IMR-90 (cell line): ENCODE measurements at places on chromosomes 16 and 17.

GRCh38 chr17:54239291-54239690, 416.6 kb downstream of the KIF2B start:
- no peak for DNase-seq

DNA sequence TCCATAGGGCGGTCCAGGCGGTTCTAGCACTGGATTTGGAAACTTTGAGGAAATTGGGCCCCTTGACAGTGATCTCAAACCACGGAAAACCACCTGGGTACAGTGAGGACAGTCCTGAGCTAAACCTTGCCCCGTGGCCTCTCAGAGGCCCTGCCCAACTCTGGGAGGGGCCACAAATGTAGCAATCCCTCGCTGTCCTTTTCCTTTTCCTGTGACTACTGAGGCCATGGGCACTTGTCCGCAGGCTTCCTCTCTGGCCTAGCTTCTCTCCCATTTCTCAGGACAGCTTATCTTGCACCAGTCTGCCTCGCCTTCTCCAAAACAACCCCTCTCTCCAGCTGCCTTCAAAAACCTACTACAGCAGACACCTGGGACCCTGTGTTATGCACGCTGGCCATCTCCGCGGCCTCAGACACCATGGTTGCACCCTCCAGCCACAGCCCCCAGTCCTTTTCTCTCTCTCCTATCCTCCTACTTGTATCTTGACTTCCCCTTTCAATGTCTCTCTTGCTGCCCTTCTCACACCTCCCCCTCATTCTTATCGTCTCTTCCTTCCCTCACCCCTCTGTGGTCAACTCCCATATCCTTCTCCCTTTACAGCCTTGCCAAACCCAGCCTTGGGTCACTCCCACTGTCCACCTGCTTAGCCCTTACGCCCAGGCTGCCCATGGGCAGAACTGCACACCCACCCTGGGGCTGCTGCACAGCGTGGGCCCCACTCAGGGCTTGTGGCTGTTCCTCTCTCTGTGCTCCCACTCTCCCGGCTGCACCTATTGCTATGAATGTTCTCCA, 7.6 kb downstream of the SCPEP1 start:
- no peak for DNase-seq

GRCh38 chr16:46783800-46784199, 35.7 kb upstream of the MYLK3 start:
- DNase-seq: no peak

DNA sequence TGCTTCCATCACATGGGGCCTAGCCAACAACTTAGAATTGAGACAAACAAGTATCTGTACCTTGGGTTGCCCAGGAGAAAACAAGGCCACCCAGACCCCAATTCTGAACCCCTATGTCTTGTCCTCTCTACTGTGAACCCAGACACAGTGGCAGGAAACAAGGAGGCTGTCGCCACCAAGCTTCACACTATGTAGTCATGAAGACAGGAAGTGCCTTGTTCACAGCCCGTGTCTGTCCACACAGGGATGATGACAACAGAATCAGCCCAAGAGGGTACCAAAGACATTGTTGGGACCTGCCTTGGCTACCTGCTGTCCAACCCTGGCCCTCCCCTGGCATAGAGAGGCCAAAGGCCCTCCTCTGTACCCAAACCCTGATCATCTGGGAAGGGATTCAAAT, 84.8 kb downstream of the CDYL2 start:
- DNase-seq: no peak

DNA sequence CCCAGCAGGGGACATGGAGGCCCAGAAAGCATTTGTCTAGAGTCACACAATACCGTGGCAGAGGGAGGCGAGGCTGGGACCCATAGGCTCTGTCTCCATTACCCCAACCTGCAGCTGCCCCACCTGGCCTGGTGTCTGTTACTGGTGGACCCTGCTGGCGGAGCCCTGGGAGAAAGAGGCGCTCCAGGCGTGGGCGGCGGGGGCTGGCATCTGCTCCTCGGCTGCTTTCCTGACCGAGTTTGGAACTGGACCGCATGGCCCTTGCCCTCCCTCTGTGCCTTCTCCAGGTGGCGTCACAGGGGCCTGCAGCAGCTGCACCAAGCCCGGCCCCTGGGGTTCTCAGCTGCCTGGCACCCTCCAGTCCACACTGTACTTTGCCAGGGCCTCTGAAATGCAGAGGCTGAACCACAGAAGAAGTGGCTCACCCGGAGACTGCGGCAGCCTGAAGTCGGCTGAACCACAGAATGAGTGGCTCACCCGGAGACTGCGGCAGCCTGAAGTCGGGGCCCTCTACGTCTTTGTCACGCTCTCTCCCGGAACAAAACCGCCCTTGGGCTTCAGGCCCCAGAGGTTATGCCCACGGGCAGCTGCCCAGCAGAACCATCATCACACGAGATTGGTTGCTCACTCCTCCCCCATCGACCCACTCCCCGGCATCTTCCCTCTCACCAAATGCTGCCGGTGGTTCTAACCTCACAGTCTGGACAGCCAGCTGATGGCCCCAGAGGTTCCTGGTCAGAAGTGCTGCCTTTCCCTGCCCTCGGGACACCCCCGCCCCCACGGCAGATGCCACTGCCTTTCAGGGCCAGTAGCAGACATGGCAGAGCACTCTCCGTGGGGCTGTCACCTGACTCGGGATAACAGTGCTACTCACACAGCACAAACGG, 20.2 kb downstream of the CBFA2T3 start:
- no peak for DNase-seq

DNA sequence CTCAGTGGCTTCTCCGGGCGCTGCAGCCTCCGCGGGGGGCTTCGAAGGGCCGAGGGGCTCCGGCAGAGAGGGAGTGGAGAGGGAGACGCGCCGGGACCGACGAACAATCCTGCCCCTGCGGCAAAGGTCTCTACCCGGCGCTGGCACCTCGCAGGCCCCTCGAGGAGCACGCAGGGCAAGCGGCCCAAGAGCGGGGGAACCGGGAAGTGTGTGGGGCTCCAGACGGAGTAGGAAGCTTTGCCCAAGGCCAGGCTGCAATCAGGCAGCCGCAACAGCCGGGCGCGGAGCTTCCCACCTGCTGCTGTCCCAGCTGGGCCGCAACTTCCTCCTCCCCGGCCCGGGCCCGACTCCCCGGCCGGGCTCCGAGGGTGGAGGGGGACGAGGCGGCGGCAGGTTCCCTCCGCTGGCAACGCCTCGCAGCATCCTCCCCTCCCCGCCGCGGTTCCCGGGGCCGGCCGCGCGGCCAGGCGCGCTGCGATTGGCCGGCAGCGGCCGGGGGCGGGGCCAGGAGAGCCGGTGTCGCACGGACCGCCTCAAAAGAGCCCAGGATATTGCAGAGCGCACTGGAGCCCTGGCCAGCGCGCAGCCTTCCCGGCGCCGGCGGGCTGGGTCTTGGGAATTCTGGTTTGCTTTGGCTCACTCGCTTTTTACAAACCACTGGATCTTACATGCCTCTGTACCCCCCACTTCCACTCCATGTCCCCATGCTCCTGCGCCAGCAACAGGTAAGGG, at the start of gene KCNJ2:
Gene KCNJ2, plus strand, starts transcription at position 556 of the 732 bp plus-strand sequence. CDS start 5,508 bp downstream, outside the sequence.
- peak; percentile 79 for DNase-seq

- no peak for DNase-seq
These were observed 1.3 kb upstream of the LRRC37A3 start for GRCh38 chr17:64920419-64921172.
